ENCODE measurements at places on chromosomes 7 and 10.
A peak's percentile ranks its signal among the peaks of the same experiment; 100 is the strongest.

DNA sequence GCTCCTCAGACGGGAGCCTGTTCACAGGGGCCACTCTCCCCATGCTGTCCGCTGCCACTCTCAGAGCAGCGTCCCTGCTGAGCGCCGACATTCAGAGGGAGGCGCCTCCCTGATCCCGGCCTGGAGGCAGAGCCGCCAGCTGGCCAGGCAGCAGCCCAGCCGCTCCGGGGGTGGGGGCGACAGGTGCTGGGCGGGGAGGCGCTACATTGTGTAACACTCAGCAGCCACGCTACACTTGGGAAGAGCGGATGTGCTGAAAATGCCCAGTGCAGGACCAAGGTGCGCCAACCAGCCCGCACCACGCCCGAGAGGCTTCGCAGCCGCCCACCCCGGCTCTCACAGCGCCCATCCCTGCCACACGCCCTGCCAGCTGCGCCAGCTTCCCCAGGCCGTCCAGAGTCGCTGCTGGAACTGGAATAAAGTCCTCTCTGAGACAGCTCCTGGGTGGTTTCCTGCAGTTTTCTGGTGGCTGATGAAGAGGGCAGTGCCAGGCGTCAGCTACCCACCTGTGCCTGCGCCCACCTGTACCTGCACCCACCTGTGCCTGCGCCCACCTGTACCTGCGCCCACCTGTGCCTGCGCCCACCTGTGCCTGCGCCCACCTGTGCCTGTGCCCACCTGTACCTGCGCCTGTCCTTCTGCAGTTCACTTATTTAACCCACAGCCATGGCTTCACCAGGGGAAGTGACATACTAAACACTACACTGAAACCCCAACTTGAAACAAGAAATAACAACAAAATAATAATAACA, 25.7 kb downstream of the STK32C start:
- DNase-seq, result no peak

GRCh38 chr10:103696411-103697145, 158.8 kb downstream of the SH3PXD2A start:
- DNase-seq, result peak; percentile 72

GRCh38 chr7:150432915-150433892, 17.2 kb upstream of the GIMAP8 start:
- no peak for DNase-seq

DNA sequence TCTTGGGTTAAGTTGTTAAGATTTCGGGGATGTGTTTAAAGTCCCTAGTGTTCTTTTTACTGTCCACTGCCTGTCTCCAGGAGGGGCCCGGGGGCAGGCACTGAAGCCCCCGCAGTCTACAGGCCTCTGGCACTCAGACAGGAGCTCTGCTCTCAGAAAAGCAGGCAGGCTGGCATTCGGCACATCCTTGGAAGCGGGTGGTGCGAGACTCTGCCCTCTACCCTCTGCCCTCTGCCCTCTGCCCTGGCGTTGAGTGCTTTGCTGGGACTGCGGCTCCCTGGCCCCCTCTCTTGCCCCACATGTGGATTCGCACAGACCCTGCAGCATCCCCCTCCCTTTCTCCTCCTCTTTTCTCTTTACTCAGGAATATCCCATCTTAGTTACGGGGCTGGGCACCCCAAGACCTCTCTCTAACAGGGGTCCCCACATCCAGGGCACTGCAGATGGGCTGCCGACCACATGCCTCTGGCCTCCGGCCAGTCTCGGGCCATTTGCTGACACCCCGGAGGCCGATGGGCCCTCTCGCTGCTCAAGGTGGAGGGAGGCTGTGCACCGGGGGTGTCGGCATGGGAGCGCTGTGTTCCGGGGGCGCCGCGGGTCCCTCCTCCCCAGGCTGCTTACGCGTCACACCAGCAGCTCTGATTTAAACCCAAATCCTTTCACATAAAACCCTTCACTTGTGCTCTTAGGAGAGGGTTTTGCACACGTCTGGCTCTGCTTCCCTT, 479.9 kb downstream of the DNAJB6 start:
- DNase-seq, result no peak

GRCh38 chr10:45136256-45136655, 135.5 kb downstream of the ZNF22 start:
- DNase-seq, result no peak

DNA sequence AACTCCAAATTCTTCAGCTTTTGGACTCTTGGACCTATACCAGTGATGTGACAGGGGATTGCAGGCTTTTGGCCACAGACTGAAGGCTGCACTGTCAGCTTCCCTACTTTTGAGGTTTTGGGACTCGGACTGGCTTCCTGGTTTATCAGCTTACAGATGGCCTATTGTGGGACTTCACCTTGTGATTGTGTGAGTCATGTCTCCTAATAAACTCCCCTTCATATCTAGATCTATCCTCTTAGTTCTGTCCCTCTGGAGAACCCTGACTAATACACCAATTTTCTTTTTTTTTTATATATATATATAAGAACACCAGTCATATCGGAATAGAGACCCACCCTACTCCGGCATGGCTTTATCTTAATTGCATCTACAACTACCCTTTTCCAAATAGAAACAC, 166.8 kb downstream of the ETV1 start:
- no peak for DNase-seq

DNA sequence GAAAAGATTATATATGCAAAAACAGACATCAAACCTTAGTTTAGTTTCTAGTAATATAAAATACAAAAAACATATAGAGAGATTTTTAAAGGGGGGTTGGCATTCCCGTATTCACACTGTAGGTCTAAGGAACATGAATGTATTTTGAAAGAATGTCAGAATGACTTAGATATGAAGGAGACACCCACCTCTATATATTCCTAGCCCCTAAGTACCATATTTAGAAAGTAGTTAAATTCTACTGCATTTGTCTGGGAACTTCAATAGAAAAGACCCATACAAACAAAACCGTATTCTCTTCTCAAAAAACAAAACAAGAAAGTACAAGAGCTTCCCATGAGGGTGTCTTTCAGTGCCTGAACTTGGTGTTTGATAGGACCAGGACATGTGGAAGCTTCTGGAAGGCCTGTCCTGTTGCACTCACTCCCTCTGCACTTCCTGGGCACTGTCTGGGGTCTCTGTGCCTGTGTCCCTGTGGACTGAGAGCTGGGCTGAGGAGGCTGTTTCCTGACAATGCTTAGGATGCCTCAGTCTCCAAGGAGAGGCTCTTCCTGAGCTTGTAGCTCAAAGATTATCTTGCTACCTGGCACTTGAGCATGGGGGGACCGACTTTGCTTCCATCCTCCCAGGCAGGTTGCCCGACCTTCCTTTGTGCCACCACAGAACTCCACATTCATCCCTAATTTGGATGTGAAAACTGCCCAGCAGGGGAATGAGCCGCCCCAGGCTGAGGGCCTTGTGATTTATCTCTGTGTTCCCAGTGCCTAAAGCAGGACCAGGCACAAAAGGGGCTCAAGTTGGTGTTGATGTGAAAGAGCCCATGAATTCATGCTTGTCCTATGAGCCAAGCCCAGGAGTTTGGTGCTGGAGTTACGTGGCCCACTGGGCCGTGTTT, 44.4 kb upstream of the KLF6 start:
- no peak for DNase-seq

- no peak for DNase-seq
Observed at GRCh38 chr7:122628651-122629411, 70.1 kb downstream of the RNF133 start.

DNA sequence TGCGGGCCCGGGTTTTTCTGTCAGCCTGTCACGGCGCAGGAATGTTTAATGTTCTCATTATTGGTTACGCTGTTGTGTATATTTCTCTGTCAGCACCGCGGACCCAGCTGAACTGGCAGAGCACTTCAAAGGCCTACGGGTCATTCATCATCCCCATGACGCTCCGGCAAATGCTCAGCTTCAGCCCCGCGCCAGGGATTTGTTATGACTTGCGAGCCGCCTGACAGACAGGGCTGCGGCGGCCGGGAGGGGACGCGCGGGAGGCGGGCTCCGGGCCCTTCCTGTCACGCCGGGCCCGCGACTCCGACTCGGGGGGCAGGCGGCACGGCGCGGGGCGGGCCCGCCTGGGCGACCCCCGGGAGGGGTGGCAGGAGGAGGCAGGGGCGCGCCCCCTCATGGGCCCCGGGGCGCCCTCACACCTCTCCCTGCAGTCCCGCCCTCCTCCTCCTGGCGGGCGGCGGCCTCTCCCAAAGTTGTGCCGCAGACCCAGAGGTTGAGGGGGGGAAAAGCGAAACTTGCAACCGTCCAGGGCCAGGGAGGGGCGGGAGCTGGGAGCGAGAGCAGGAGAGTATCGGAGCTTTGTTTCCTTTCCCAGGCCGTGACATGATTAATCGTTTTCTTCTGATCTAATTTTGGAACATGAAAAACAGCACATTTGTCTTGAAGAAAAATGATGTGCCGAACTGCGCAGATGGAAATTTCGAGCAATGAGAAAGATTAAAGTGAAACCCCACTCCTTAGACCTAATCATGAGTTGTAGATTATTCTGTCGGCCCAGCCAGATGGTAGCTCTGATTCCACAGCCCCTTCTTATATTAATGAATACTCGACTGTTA, 59.3 kb upstream of the COMTD1 start:
- DNase-seq, result peak; percentile 75

DNA sequence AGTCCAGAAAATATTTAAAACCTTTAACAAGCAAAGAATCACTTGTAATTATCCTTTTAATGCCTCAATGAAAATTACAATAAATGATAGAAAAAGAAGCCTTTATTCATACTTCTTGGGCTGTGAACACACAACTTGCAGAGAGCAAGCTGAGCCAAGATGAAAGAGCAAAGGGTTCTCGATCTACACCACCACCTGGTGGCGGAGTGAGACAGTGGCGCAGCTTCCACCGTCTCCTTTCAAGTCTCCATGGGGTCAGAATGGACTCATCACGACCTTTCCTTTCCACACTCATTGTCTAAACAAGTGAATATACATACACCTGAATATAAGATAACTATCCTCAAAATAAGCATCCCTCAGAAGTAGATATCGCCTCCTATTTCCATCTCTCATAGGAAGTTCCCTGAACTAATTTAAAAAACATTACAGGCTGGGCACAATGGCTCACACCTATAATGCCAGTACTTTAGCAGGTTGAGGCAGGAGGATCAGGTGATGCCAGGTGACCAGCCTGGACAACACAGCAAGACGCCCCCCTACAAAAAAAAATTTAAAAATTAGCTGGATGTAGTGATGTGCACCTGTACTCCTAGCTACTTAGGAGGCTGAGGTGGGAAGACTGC, 40.7 kb downstream of the ATE1 start:
- DNase-seq, result peak; percentile 45

DNA sequence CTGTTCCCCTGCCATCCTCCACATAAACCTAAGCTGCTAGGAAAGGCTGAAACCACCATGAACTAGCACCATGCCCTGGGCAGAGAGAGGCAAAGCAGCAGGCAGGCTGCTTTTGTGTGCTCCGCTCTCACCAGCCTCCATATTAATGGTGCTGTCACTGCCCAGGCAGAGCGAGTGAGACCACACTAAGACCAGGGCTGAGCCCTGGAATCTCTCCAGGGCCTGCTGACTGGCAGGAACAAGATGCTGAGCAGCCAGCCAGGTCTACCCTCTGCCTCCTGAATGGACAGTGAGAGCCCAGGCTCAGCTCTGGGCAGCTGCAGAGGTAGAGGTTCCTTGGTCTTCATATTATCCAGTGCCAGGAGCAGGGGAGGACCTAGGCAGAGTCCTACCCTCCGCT, 1.6 kb upstream of the CRHR2 start:
- DNase-seq, result no peak

DNA sequence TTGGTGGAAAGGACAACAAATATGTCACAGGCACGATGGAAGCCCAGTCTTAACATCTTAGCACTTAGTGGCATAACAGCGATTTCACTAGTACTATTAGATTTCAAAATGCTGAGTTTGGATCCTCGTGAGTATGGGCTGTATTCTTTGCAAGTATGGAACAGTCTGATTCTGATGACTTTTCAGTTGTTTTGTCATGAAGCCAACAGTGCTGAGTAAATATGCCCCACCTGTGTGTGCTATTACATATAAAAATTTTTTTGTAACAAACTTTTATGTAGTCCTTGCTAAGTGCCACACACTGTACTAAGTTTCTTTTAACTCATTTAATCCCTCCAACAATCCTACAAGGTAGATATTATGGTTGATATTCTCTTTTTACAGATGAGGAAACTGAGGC, 30.8 kb downstream of the MTURN start:
- no peak for DNase-seq

DNA sequence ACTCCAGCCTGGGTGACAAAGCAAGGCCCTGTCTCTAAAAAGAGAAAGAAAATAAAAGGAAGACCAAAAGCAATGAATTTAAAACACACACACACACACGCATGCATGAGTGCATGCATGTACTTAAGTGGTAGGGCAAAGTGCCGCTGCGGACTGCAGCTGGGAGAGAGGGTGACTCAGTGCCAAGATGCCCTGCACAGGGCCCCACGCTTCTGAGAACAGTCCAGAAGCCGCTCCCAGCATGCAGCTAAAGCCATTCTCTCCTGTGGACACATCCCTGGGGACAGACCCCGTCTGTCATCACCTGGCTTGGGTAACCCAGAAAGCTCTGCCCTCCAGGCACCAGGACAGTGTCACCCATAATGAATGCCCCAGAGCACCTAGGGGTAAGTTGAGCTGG, 61.0 kb upstream of the MYL10 start:
- no peak for DNase-seq

GRCh38 chr10:126111516-126111915, 215.2 kb downstream of the FANK1 start:
- DNase-seq, result no peak

DNA sequence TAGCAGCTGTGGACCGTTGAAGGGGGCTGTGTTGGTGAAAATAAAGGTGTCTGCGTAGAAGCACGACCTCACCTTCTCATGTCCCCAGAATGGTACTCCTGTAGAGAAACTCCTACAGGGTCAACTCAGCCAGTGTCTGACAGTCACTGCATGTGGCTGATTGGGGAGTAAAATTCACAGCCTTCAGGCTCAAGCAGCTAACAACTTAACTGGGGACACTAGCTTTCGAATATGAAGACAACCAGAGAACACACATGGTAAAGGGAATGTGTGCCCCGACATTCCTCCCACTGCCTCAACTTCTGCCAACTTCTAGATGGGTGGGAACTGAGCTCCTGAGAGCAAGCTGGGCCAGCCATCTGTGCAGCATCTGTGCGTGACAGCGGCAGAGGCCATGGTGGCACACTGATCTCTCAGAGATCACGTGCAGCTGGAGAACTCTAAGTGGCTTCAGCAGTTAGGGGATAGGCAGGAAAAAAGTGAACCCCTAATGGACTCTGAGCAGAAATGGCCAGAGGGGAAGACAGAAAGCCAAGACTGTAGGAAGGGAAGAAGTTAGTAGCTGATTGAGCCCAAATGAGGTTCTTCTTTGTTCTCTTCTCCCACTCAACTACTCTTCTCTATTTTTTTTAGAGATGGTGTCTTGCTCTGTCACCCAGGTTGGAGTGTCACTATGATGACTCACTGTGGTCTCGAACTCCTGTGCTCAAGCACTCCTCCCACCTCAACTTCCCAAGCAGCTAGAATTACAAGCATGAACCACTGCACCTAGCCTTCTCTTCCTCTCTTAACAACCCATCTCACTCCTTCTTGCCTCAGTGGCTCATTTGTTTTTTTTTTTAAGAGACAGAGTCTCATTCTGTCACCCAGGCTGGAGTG, 280.8 kb downstream of the ZEB1 start:
- DNase-seq, result peak; percentile 21

DNA sequence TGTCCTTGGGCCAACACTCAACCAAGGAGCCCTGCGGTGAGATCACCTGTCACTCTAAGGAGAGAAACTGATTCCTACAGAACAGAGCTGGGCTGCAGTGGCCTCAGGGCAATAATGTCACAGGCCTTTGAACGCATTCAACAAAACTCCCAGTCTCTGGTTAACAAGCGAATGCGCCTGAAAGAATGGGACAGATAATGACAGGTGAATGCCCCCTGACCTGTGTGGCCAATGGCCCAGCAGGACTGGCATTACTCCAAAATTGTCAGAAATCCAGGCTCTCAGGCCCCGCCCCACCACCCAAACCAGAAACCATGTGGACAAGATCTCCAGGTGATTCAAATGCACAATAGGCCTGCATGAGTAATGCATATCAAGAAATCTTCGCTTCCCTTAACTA, 277.7 kb upstream of the KLF6 start:
- no peak for DNase-seq
